Activated T-helper 1 cell treated with Interleukin-2 at 50 U/mL for 16 hours (primary cell): ENCODE measurements at places on chromosomes 1 and 21.

DNA sequence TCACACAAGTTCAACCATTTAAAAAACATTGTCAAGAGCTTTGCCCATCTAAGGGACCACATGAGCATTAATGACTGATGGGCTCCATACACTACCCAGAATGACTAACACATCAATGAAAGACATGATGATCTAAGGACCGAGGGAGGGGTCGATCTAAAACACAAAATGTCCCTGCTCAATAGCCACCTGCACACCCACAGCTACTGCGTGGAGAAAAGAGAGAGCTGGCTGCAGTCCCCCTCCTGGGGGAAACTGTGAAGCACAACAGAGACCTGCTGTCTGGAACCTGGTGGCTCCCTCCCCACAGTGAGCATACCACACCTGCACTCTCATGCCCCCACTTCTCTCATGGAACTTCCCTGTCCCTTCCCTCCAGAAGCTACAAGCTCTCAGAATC is 130.1 kb upstream of the ERG start:
- no peak for DNase-seq

GRCh38 chr1:109623601-109624161 is 4.0 kb downstream of the AMPD2 start:
- no peak for DNase-seq

DNA sequence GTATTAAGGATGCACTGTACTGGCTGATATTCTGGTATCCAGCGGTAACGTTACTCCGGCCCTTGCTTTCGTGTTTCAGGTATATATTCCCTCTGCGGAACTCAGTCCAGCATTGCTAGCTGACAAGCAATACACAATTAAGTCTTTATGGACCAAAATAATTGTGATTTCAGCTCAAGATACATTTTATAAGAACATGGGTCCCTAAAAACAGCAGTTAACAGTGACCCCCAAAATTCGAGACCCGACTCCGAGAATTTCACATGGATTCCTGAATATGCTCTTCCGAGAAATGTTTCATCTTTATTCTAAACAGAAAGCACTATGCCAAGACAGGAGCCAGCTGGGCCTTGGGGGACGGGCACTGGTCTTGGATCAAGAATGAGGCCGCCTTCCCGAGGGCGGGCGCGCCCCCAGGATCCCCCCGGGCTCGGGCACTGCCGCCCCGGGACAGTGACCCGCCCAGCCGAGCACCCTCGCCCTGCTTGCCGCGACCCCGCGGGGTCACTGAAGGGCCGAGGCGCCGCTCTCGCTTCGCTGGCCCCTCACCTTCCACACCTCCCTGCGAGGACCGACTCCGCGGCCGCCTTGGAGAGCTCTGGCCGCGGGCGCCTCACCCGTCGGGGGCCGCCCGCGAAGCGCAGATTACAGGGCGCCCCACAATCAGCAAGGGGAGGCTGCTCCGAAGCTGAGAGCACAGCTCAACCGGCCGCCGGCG is 610 bp downstream of the SCYL3 start:
- DNase-seq: no peak

- no peak for DNase-seq
Measured at GRCh38 chr1:103516693-103517092, 8.8 kb upstream of the RNPC3 start.

GRCh38 chr1:237789619-237790018 is 101.1 kb downstream of the ZP4 start:
- DNase-seq: no peak

DNA sequence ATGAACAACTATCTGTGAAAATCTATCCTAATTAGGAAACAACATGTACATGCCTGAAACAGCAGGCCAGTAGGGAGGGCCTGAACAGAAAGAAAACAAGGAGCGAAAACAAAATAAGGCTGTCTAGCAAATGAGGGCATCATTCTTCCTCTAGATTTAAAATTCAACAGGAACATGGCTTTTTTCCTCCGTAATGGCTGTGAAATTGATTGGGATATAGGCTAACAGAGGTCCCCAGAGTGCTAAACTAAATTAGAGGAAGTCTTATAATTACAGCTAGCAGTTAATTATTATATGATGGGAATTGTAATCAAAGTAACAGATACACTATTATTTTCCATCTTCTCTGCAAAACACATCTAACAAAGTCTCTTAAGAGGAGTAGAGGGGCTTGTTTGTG is 51.7 kb upstream of the TIAM1 start:
- no peak for DNase-seq

DNA sequence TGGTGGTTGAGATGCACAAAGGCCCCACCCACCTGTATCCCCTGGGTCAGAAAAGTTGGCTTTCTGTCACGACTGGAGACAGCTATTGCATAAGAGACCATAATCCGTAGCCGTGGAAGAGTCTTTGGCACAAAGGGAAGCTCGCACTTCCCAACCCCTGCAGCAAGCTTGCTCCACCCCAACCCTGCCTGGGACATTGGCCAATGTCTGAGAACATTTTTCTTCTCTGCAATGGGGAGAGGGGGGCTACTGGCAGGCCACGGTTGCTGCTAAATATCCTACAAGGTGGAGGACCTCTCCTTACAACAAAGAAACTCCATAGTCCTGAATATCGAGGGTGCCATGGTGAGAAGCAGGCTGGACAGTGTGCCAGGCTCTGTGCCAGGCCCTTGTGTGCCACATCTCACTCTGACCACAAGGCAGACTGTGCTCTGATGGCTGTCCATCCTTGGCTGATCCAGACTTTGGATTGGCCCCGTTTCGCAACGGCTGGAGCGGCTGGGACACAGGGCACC is 104.1 kb downstream of the CSMD2 start:
- no peak for DNase-seq

- DNase-seq: no peak
Measured at GRCh38 chr1:107776900-107777663, 187.9 kb downstream of the VAV3 start.
